KBM-7 (cell line): ENCODE measurements at places on chromosomes 11 and 22.

DNA sequence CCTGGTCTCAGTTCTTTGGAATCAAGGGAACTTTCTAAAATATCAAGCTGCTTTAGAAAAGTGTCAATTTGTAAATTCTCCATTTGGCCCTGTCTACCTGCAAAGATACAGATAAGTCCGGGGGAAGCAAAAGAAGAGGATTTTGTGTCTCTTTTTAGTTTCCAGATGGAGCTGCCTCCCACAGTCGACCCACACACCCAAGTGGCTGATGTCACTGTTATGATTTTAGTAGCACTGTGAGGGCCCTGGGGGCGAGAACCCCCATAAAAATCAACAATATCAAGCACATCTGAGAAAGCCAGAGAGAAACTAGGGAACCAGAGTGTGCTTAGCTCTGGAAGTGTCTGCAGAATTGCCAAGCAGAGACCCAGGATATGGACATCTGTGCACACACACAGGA is 212.7 kb downstream of the LARGE1 start:
- DNase-seq = no peak

DNA sequence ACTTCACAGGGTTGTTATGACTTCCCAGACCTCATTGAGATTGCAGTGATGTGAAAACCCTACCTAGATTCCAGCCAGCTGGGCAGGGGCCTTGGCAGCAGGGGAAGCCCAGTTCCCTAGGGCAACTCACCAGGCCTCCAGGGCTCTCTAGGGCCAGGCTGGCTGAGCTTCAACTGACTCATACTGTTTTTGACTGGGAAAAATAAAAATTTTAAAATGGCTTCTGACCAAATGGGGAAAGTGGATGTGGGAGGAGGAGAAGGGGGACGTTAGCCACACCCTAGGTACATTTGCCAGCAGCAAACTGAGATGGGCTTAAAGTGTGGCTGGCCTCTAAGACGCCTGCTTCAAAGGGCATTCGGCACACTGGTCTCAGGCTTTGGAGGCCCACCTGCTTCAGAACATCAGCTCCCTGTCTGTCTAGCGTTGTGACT is 39.0 kb downstream of the BMAL1 start:
- DNase-seq = no peak

GRCh38 chr11:101433151-101433550 is 150.7 kb downstream of the TRPC6 start:
- no peak for DNase-seq

DNA sequence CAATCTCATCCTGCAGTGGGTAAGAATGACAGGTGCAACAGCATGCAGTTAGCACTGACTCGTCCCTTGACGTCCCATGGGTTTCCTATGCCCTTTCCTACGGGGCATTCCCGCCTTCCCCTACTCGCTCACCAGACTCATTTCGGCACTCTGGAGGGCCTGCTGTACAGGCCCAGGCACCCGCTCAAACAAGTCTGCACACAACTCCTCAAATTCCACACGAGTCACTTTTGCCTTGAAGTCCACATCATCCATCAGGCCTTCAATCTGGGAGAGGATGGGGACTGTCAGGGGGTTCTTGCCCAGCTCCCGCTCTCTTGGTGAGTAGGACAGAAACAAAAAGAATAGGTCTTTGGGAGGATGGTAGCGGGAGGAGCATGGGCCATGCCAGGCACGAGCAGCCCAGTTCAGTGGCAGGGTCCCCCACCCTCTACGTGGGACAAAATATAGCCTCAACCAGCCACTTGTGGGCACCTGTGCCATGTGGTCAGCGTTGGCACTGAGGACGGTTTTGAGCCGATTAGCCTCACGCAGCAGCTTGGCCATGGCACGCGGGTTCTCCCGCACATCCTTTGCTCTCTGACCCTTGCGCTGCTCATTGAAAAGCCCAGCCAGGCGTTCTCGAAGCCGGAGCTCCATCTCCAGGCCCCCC is 4.7 kb downstream of the HYOU1 start:
- DNase-seq = no peak

- peak; percentile 55 for DNase-seq
These were observed 5.1 kb upstream of the P2RX6 start for GRCh38 chr22:21009638-21010425.

- DNase-seq = no peak
These were observed 51.5 kb downstream of the LHFPL7 start for GRCh38 chr22:24894998-24895397.

GRCh38 chr11:17851697-17852096 is 117.1 kb downstream of the KCNC1 start:
- DNase-seq = no peak

- peak; percentile 2 for DNase-seq
These were observed 188.3 kb upstream of the BLID start for GRCh38 chr11:122304306-122304705.
